Lower lobe of right lung (tissue), 2 donors: ENCODE measurements at places on chromosomes 4 and X. TPM values are rescaled to one million over a fixed set of nuclear protein-coding genes. Genes with fewer than 3 reads are reported as not detected.

DNA sequence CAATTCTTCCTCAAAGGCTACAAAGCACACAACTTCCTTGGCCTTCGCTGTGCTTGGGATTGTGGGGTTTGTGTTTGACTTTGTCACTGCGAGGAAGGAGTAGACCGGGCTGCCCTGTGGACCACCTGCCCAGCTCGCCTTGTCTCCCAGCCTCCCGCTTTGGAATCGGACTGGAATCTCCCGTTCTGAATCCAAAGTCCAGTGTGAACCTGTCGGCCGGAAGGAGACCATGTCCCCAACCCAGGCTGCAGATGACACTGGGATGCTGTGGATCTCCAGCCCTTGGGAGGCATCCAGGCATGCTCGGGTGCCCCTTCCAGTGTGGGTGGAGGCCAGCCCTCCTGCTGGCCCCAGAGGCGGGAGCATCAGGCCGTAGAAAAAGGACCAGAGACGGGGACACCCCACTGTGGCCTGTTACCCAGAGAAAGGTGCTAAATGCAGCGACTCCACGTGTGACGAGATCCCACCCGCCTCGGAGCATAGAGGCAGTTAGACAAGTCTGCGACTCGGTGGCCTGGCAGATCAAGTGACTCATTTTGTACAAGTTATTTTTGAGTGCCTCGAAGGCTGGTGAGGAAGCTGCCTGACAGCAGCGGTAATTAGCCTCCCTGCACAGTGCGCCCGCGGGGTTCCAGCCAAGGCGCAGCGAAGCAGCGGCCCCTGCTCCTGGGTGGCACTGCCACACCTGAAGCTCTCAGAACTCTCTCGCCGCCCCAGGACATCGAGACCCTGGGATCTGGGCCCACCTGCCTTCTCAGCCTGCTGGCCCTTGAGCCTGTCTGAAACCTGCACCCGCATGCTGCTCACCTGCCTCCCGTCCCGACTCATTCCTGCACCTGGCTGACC is 57.5 kb downstream of the ADRA2C start:
- no peak for DNase-seq

GATA1 gene
- total RNA-seq = 1.2 TPM

BMPR1B gene
- total RNA-seq = 6.0 TPM

- no peak for DNase-seq
Observed at GRCh38 chr4:59135248-59135985, 2025.2 kb upstream of the IGFBP7 start.

NPY1R gene
- total RNA-seq = 1.9 TPM

- DNase-seq = no peak
Observed at GRCh38 chr4:151114986-151115385, 15.6 kb downstream of the RPS3A start.

DNA sequence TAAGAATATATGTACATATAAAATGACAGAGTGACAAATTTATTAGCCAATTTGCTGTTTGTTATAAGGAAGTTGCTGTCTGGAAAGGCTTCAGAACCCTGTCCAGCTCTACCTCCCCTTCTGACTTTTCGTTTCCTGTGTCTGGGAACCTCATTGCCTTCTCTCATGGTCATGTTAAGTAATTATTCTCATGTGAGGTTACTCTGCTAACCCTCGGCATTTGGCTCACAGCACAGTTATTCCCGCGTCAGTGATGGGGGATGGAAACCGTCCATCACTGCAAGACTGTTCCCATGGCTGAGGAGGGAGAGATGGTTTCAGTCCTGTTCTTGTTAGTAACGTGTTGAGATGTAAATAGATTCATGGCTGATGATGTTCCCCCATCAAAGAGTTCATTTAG is 11.9 kb downstream of the EDNRA start:
- DNase-seq = no peak
